Activated CD4-positive, alpha-beta T cell treated with anti-CD3 and anti-CD28 coated beads, Interleukin-2, amount 10 ng/mL, durations not matched to agents 7 days and 5 days (primary cell): ENCODE measurements at places on chromosomes 4 and X.

DNA sequence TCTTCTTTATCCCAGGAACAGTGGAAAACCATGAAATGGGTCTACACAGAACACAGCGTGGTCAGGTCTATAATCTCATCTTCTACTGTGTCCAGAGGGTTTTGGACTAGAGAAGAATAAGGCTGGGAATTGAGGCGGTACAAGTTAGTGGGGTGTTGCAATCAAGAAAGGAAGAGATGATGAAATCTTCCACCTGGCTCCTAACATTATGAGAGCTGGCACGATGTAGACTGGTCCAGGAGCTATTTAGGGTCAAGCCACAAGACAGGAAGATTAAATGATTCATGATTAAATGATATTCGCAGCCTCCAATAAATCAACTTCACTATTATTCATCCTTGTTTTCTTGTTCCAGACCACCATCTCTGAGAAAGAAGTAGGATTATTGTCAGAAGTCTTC is 88.0 kb downstream of the ARSF start:
- DNase-seq: no peak

- DNase-seq: no peak
Observed at GRCh38 chr4:138205531-138206233, 36.5 kb downstream of the SLC7A11 start.

GRCh38 chrX:70087857-70088630 is 25.8 kb downstream of the OTUD6A start:
- no peak for DNase-seq

- no peak for DNase-seq
Observed at GRCh38 chr4:119729835-119730670, 101.4 kb upstream of the PDE5A start.

DNA sequence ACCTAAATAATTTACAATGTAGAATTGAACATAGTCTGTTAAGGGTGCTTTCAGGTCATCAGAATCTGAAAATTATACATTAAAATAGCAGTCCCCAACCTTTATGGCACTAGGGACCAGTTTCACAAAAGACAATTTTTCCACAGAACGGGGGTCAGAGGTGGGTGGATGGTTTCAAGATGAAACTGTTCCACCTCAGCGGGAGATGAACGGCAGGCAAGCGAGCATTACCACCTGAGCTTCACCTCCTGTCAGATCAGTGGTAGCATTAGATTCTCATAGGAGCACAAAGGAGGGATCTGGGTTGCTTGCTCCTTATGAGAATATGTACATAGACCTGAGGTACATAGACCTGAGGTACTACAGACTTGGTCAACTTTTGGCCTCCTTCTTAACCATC is 29.0 kb downstream of the LRBA start:
- DNase-seq: no peak

- DNase-seq: no peak
Observed at GRCh38 chrX:114709406-114709805, 125.5 kb downstream of the HTR2C start.

- DNase-seq: no peak
Observed at GRCh38 chrX:9311421-9312160, 153.3 kb upstream of the TBL1X start.

DNA sequence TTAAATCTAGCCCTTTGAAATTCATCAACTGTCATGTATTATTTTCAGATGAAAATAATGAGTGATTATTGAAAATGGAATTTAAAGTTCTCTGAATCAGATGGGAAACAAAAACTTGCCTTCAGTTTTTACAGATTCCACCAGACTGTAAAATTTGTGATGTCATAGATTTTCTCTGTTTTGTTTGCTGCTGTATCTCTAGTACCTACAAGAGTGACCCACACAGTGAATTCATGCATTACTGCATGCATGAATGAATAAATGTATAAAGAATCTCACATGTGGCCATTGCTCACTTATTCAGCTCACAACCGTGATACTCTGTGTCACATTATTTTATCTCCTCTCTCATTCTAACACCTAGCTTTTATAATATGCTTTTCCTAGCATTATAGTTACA is 532.2 kb upstream of the AGA start:
- no peak for DNase-seq

- DNase-seq: no peak
Observed at GRCh38 chr4:68451246-68452211, 4.3 kb downstream of the TMPRSS11E start.

- no peak for DNase-seq
Observed at GRCh38 chr4:153731239-153731638, 28.6 kb downstream of the RNF175 start.

- no peak for DNase-seq
Observed at GRCh38 chrX:7264399-7264798, 116.4 kb upstream of the PUDP start.

- DNase-seq: no peak
Observed at GRCh38 chrX:50081282-50081889, 119.4 kb downstream of the AKAP4 start.

- DNase-seq: no peak
Observed at GRCh38 chrX:7263961-7264360, 116.0 kb upstream of the PUDP start.

DNA sequence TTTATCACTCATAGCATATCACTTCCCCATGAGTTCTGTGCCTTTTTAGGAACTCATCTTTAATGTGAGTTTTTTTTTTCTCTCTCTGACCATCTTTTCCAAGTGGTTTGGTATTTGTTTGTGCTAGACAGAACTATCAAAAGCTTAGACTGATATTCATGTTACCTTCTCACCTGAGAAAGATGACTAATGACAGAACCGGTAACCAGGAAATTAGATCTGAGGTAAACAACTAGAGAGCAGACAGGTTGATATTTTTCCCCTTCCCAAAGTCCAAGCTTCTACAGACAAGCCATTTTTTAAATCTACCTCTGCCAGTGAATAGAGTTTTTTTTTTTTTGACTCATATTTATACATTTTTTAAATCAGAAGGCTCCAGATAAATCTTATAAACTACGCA is 17.0 kb upstream of the SRD5A3 start:
- DNase-seq: no peak

GRCh38 chr4:90215286-90215685 is 88.1 kb downstream of the CCSER1 start:
- DNase-seq: no peak

- DNase-seq: no peak
Observed at GRCh38 chr4:80515496-80515895, 180.0 kb downstream of the CFAP299 start.

GRCh38 chr4:74624351-74625151 is 169.8 kb downstream of the BTC start:
- DNase-seq: no peak
